ENCODE measurements at places on chromosomes 16 and 17. TPM values are rescaled to one million over a fixed set of nuclear protein-coding genes. Genes with fewer than 3 reads are reported as not detected.

DNA sequence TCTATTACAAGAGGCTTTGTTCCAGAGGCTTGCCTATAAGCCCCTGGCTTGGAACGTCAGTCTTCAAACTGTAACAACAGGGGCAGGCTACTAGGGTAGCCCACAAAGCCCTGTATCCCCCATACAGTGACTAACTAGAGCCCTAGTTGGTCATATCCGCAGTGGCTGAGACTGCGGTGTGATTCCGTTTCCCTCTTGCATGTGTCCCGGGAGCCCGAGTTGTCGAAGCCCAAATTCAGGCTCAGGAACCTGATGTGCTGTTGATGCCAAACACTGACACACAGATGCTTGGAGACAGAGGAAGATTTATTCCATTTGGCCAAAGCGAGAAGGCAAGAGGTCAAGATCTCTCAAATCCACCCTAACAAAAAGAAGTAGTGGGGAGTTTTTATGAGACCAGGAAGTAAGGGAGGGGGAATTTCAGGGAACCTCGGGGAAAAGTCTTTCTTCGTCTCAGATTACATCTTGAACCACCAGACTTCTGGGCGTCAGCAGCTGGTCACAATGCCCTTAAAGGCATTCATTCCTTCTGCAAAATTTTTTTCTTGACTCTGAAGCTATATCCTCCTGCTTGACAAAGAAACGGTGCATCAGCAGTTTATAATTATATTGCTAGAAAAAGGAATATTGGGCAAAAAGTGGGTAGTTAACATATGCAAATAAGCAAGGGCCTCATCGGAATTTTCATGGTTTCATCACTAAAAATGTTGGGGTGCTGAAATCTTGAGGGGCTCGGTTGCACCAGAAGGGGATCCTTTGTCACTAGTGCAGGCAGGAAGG lies 879 bp downstream of the SLFN5 start:
- H3K27me3 ChIP-seq: no peaks in the 10 kb centered on the region
- peak overlapping the region; percentile 98 for H3K27ac ChIP-seq
- H3K36me3 ChIP-seq: peaks cover 21% of the 10 kb centered on the region
- peak; percentile 71 for DNase-seq

- no peak overlapping the region for H3K27ac ChIP-seq
- DNase-seq: no peak
- no peaks in the 10 kb centered on the region for H3K27me3 ChIP-seq
- H3K4me3 ChIP-seq: no peak overlapping the region
- H3K4me1 ChIP-seq: no peaks in the 10 kb centered on the region
Measured at GRCh38 chr17:55673743-55674506, 48.7 kb downstream of the TMEM100 start.

The OR4D1 gene
- 1.6 TPM for total RNA-seq

- no peaks in the 10 kb centered on the region for H3K4me1 ChIP-seq
- no peak overlapping the region for H3K4me3 ChIP-seq
- peaks cover 46% of the 10 kb centered on the region for H3K36me3 ChIP-seq
- DNase-seq: no peak
Measured at GRCh38 chr16:24191876-24192402, 64.2 kb upstream of the CACNG3 start.

DNA sequence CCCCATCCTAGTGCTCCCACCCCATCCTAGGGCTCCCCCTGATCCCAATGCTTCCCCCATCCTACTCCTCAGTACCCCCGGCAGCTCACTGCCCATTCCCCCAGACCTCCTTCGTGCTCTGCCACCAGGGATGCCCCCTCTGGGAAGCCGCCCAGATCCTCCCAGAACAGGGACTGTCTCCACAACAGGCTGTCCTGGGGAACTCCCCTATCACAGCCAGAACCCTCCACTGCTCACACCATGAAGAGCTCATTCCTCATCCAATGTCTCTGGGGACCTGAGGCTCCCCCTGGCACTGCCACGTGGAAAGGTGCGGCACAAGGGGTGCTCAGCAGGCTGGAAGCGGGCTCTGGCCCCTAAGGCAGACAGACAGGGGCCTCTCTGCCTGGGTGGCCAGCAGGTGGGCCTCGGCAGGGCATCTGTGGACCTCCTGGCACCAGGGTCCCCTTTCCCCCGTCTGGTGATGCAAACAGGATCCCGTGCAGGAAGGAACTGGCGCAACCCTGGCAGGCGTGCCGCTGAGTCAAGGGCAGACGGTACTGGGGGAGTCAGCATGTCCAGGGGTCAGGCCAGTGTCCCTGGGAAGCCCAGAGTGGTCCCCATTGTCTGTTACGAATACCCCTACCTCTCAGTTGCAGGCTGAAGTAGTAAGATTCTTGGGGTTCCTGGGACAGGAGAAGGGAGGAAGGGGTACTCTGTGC lies 14.8 kb upstream of the PVALEF start:
- no peak overlapping the region for H3K27ac ChIP-seq
- DNase-seq: no peak
- no peaks in the 10 kb centered on the region for H3K36me3 ChIP-seq
- H3K4me3 ChIP-seq: no peak overlapping the region

The SLC2A4 gene
- total RNA-seq: not detected

The SPN gene
- 439 TPM for total RNA-seq

The KRT12 gene
- not detected for total RNA-seq
